ENCODE measurements at places on chromosomes 5 and 9.

DNA sequence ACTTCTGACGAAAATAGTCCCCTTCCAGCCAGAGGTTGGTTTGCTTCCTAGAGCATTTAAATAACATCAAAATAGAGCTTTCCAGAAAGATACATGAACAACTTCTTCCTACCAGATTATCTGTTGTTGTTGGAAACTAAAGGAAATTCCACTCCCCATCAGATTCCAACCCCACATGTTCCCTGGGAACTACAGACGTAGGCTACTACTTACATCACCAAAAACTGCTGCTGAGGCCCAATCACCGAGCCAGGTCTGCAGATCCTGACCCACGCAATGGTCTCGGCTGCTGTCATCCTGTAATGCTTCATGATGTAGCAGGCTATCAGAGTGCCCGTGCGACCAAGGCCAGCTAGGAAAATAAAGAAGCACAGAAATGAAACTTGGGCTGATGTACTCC, 73.4 kb downstream of the HABP4 start:
- no peak for DNase-seq

- no peak for DNase-seq
Measured at GRCh38 chr9:69485466-69485865, 160.5 kb downstream of the ENTREP1 start.

DNA sequence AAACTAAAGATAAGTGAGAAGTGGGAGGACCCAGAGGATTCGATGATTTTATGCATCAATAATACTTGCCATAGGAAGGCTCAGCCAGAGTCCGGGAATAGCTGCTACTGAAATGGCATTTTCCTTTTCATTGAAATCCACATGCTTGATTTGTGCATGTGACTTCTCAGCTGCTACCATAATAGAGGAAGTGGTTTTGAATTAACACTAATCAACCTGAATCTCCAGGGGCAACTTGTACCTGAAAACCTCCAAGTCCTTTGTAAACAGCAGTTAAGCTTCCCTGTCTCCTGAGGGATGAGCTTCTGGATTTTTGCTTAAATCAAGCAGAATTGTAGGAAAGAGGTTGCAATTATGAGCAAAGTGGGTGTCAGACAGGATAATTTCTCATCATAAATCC, 124.9 kb downstream of the PPP2R2B start:
- no peak for DNase-seq

DNA sequence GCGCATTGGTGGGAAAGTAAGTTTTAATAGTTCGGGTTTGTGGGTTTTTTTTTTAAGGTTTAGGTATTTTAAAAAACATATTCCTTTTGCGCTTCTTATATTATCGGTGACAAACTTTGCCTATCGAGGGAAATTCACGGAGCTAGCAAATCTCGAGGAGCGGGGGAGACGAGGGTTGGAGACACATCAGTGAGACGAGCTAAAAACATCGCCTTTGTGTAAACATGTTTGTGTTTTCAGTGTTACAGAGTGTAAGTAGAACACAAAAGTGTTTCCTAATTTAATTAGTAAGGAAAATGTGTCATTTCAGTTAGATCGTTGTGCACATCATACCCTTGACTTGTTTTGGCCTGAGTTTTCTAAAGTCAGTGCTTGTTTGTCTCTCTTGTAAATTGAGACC, 945 bp downstream of the BTF3 start:
- no peak for DNase-seq

DNA sequence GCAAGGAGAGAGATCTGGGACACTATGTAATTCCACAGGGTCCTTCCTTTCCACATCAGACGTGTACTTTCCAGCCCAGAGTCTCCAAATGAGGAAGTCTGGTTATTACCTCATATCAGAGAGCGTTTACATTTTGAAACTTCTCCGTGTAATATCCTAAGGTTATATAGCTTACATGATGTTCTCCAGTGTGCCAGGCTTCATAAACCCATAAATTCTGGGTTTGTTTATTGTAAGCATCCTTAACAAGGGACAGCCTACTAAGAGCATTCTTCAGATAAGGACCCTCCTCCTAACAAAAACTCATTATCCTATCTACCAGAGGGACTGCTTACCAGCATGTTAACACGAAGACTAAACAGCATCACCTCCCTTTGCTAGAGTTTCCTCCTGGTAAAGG, 17.9 kb downstream of the SRFBP1 start:
- no peak for DNase-seq

DNA sequence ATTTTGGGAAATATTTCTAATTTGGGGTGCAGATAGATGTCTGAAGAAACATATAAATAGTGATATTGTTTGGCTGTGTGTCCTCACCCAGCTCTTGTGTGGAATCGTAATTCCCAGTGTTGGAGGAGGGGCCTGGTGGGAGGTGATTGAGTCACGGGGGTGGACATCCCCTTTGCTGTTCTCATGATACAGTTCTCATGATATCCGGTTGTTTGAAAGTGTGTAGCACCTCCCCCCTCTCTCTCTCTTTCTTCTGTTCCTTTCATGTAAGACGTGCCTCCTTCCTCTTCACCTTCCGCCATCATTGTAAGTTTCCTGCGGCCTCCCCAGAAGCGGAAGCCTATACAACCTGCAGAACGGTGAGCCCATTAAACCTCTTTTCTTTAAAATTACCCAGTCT, 11.4 kb upstream of the ADAMTS16 start:
- no peak for DNase-seq

DNA sequence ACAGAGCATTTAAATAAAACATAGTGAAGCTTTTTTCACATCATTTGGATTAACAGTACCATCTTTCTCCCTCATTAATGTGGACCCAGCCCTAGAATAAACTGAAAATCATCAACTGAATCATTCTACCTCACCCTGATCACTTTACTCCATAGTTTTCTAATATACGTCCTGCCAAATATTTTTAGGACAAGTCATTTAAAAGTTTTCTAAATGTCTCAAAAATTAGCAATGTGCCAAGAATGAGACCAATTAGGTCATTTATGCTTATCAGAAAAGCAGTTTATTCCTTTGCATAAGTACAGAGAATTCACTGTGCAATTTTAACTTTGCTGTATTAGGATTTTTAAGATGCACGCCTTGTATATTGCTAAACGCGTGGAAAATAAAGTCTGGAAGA, 284.4 kb downstream of the PIK3R1 start:
- DNase-seq, result no peak

DNA sequence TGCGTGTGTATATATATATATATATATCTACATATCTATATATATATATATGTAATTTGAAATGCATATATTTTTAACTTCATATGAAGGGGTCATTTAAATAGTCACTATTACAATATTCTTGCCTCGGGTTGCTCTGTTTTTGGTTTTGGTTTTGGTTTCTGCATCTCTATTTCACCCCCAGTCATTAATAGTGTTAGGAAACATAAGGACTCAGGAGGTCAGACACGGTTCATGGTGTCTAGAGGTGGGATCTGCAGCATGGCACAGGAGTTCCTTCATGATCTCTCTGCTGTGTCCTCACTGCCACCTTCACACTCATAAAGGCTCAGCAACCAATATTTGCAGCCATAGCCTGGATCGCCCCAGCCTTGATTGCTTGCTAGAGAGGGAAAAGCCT, 16.6 kb downstream of the C5orf58 start:
- DNase-seq, result no peak

GRCh38 chr9:127825319-127826051, 22.8 kb downstream of the FPGS start:
- DNase-seq, result no peak

GRCh38 chr5:31604644-31605043, 34.3 kb upstream of the PDZD2 start:
- DNase-seq, result no peak

- DNase-seq, result no peak
Measured at GRCh38 chr9:137417161-137418021, 5.6 kb downstream of the EXD3 start.

DNA sequence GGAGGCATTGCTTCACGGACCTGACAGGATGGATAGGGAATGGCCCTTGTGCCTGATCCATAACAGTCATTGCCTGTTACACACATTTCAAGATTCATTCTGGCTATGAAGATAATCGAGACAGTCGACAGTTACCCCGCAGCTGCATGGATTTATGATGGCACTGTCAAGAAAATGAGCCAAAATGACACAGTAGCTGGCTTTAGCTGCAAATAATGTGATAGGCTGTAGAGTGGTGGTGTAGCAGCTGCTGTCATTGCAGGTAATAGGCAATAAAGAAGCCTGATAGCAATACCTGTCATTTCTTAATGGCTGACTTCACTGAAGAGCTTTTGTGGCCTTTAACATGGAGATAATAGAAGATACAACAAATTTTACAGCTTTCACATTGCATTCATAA, 1085.2 kb upstream of the ARRDC3 start:
- no peak for DNase-seq

- DNase-seq, result no peak
Measured at GRCh38 chr5:115351356-115352195, 55.1 kb upstream of the CCDC112 start.

GRCh38 chr5:22577711-22578110, 275.4 kb downstream of the CDH12 start:
- no peak for DNase-seq

- no peak for DNase-seq
Measured at GRCh38 chr5:74241751-74242140, 398.8 kb downstream of the ENC1 start.

GRCh38 chr5:32831624-32832023, 120.5 kb downstream of the NPR3 start:
- no peak for DNase-seq

DNA sequence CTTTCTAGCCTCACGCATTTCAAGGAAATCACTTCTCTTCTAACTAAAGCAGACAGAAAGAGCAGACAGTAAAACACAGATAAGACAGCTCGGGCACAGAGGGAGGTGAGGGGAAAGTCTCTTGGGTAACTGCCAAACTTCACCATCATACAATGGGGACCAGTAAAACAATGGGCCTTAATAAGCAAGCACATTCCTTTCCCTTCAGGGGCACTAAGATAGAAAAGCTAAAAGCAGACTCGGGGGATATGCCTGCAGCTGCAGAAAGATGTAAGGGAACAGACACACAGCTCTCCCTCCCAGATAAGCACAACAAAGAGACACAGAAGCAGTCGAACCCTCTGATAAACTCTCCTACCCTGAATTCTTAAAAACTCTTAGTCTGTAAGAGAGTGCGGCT, 15.6 kb upstream of the CKS2 start:
- DNase-seq, result no peak

- no peak for DNase-seq
Measured at GRCh38 chr5:116363780-116364179, 210.8 kb downstream of the SEMA6A start.

- no peak for DNase-seq
Measured at GRCh38 chr9:6845880-6846279, 88.1 kb downstream of the KDM4C start.

DNA sequence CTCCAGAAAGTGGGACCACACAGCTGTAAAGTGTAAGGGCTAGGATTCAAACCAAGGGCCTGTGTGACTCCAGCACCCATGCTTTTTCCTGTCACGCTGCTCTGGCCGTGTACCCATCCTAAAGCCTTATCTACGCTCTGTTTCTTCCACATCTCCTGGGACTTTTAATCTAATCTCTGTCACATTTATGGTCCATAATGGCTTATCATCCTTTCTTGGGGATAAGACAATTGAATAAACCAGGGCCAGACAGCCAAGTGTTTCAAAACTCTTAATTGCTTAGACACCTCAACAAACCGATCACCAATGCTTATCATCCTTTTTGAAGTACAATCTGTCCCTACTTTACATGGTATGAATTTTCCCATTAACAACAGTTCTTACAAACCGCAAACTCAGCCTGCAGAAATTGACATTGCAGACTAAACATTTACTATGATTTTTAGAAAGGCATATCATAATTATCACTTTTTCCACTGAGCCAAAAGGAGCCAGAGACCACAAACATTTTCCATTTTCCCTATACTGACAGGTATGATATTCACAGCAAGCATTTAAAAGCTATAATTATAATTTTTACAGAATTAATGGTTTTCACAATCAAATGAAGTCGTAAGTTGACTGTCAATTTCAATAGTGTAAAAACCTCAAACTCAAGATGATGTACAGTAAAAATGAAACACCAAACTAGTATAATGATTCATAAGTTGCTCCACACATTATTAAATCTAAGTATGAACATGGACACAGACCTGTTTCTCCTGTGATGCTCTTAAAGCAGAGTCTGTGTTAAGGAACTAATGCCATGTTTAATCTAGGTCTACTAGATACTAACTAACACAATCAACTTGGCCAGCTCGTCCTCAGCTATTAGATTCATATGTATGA, 99.5 kb downstream of the FBXW11 start:
- DNase-seq, result no peak

DNA sequence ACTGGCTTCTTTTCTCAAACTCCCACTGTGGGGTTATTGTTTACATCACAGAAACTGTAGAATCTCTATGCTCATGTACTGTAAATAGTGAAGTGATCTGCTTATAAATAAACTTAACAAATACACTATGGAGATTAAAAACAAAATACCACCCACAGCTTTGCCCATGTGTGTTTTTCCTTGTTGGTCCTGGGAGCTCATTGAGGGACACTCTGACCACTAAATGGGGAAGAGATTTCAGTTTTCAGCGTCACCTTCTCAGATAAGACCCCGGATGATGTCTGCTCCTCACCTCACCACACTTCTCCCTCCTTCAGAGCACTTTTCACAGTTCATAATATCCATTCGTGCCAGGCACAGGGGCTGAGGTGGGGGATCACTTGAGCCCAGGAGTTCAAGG, 89.7 kb downstream of the PDE6A start:
- DNase-seq, result no peak

- no peak for DNase-seq
Measured at GRCh38 chr5:36552651-36553393, 53.6 kb upstream of the SLC1A3 start.

GRCh38 chr5:135341016-135341666, 57.9 kb downstream of the MACROH2A1 start:
- DNase-seq, result no peak

GRCh38 chr5:119255571-119256356, 100.1 kb upstream of the TNFAIP8 start:
- DNase-seq, result no peak

DNA sequence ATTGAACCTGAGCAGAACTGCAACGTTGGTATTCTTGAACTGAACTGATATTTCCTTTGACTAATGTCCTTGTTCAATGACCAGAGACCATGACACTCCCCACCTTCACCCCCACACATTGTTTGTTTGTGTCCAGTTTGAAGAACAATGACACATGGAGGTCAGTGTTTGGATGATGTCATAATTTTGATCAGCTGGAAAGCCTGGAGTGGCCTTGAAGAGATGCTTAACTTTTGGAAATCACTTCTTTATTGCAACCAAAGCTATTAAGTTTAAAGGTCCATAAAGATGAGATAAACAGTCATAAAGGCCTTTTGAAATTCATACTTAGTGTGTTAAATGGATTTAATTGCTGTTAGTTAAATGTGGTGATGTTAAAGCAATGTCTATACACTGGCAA, 92.7 kb downstream of the TMC1 start:
- no peak for DNase-seq

Data from stimulated activated CD4-positive, alpha-beta T cell treated with anti-CD3 and anti-CD28 coated beads, Interleukin-12 subunit alpha, Interleukin-12 subunit beta, amount 100 ng/mL, for 48 hours (primary cell).